ENCODE measurements at places on chromosomes 1 and 21.

GRCh38 chr1:157782931-157783330, 6.0 kb upstream of the FCRL2 start:
- no peak for DNase-seq

DNA sequence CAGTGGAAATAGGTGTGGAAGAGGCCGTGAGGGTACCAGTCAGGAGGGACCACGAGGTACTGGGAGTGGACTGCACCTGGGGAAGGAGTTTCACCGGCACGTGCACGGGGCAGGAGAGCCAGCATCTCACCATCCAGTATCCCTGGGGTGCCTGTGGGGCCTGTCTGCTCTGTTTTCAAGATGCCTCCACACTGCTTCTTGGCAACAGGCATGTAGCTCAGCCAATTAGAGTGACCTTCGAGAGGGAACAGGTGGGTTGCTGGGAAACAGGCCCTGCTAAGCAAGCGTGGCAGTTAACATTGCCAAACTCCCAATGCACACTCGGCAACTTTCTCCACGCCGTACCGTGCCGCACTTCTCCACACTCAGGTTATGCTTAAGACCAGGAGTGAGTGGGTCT, 17.7 kb downstream of the KCNC4 start:
- DNase-seq: no peak

GRCh38 chr1:204524986-204525385, 8.8 kb downstream of the MDM4 start:
- no peak for DNase-seq

GRCh38 chr1:229111703-229112319, 159.1 kb upstream of the RAB4A start:
- no peak for DNase-seq

DNA sequence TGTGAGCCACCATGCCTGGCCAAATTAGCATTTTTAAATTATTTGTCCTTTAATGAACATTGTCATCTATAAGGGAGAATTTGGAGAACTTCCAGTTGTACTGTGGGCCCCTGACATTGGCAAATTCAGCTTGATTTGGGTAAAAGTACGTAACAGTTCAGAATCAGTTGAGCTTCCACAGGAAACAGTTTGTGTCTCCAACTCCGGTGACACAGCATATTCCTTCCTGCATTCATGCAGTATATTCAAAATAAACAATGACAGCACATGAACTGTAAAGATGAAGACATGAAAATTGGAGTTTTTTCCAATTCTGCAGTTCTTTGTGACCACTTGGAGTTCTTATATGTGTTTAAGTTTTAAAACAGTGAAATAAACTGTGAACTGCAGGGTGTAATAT, 28.2 kb downstream of the RNF220 start:
- DNase-seq: no peak

DNA sequence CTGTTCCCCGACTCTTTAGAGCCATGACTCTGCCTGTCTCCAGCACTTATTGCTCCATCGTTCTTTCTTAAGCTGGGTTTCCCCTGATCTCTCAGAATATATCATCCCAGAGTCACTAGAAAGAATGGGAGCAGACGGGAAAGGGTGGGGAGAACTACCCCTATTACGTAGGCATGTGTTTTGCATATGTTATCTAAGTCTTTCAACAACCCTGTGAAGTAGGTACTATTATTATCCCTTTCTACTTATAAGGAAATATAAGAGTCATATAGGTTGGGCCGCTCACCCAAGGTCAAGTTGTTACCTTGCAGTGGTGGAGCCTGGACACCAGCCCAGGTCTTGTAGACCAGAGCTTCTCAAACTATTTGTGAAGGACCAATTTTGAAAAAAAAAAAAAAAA, 38.7 kb downstream of the ELF3 start:
- DNase-seq: no peak

GRCh38 chr1:60149251-60149650, 75.7 kb upstream of the C1orf87 start:
- no peak for DNase-seq

GRCh38 chr1:185170291-185170848, 13.4 kb downstream of the SWT1 start:
- peak; percentile 16 for DNase-seq

- DNase-seq: no peak
Measured at GRCh38 chr1:52358851-52359497, 7.0 kb downstream of the CC2D1B start.

DNA sequence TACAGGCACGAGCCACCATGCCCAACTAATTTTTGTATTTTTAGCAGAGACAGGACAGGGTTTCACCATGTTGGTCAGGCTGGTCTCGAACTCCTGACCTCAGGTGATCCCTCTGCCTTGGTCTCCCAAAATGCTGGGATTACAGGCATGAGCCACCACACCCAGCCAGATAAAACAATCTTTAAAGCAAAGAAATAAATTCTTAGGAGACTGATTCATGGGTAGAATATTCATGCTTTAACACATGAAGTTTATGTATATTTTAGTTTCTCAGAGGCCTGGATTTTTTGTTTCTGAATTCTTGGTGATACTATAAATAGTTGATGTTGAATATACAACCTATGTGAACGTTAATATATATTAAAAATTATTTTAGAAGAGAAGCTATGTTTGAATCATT, 127.4 kb upstream of the KIAA1614 start:
- no peak for DNase-seq

- no peak for DNase-seq
Measured at GRCh38 chr1:12607263-12607662, 10.7 kb downstream of the DHRS3 start.

GRCh38 chr1:31934706-31935629, 3.2 kb downstream of the PTP4A2 start:
- DNase-seq: no peak

- no peak for DNase-seq
Measured at GRCh38 chr1:182972829-182973228, 19.9 kb upstream of the SHCBP1L start.

GRCh38 chr1:203407296-203407695, 56.4 kb upstream of the FMOD start:
- DNase-seq: no peak

DNA sequence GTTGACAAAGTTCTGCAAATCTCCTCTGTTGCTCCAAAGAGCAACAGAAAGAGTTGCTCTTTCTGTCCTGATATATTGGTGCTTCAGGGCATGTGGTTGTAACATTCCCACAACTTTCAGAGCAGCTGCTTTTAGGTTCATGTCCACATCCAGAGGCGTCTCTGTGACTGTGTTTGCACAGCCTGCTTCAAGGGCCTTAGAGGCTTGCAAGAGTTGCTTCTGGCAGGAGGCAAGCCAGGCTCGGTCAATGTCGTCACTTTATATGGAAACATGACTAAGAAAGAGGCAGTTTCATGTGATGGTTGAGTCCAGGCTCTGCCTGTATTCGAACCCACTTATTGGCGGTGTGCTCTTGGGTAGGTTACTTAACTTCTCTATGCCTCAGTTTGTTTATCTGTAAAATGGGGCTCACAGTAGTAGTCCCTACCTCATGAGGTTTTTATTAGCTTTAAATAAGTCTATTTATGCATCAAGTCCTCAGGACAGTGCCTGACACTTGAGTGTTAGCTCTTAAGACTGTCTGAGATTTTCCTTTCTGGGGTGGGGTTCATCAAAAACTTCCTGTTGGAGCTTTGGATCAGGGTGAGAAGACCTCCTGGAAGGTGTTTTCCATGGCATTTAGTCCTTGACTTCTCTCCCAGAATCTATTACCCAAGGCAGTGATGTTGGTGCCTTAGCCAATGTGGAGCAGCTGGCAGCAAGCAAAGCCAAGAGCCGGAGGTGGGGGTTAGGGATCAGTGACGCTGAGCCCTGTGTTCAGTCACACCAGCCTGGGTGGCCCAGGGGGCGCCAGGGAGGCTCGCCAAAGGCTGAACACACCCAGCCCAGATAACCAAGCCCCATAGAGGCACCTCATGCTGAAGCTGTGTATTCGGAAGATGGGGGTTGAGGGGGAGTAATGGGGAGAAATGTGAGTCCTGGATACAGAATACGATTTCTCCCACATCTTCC, 18.9 kb downstream of the LHX4 start:
- DNase-seq: no peak

DNA sequence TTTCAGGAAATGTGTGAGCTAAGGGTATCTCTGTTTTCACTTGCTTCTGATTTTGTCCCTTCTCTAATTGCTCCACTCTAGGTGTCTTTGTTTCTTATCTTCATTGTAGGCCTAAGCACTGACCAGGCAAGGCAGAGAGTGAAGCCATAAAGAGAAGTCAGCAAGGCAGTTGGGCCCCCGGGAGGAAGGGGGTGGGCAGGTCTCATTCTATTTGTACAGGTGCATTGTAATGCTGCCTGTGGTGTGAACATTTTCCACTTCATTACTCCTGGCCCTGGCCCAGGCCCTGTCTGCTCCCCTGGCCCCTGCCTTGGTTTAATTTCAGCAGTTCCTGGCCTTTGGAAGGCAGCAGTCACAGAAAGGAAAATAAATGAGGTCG, 86.4 kb upstream of the JUN start:
- DNase-seq: no peak

- DNase-seq: no peak
Measured at GRCh38 chr1:87295445-87296110, 33.1 kb upstream of the LMO4 start.

- no peak for DNase-seq
Measured at GRCh38 chr1:31568895-31569595, 7.3 kb upstream of the TINAGL1 start.

GRCh38 chr1:214120191-214120590, 132.4 kb downstream of the PROX1 start:
- DNase-seq: no peak

DNA sequence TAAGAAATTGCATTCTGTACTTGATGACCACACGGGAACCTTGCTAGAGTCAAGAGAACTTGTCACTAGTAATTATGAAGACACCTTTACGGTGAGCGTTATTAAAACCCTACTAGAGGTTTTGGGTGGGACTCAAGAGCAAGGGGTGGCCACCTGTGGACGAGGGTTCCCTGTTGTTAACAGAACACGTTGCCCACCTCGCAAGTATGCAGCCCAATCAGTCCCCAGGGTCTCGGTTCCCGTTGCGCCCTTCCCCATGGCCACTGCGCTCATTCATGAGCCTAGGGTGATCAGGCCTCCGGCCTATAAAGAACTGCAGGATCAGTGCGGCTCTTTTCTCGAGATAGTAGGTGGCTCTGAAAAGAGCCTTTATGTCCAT, 30.2 kb upstream of the RNF187 start:
- no peak for DNase-seq

DNA sequence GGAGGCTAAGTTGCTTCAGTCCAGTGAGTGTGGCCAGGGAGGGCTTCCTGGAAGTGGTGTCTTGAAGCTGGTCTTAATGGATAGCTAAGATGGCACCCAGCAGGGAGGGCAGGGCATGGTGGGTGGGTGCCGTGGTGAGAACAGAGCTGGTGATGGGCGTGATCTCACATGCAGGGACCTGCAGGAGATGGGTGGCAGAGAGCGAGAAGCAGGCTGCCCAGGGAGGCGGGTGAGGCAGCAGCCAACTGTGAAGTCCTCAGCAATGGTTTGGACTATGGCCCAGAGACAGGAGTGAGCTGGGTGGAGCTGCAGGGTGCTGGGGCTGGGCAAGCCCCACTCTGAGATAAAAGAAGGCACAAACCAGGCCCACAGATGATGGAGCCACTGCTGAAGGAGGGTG, 50.7 kb downstream of the UMODL1 start:
- no peak for DNase-seq

- DNase-seq: no peak
Measured at GRCh38 chr1:88612292-88612691, 71.8 kb upstream of the PKN2 start.

- DNase-seq: no peak
Measured at GRCh38 chr21:36735201-36735515, 36.2 kb downstream of the SIM2 start.

DNA sequence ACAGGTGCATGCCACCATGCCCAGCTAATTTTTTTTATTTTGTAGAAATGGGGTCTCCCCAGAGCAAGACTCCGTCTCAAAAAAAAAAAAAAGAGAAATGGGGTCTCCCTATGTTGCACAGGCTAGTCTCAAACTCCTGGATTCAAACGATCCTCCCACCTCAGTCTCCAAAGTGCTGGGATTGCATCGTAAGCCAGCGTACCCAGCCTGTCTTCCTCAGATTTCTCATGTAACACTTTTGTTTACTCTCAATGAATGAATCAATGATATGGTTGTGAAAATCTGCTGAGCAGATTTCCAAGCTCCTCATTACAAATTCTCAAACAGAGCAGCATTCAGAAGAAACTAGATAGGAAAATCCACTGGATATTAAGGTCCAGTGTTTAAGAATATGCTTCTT, 6.6 kb downstream of the CMPK1 start:
- DNase-seq: no peak

GRCh38 chr1:161481624-161482392, 23.4 kb upstream of the FCGR2A start:
- no peak for DNase-seq

- no peak for DNase-seq
Measured at GRCh38 chr1:247843411-247843810, 1.7 kb upstream of the OR11L1 start.

DNA sequence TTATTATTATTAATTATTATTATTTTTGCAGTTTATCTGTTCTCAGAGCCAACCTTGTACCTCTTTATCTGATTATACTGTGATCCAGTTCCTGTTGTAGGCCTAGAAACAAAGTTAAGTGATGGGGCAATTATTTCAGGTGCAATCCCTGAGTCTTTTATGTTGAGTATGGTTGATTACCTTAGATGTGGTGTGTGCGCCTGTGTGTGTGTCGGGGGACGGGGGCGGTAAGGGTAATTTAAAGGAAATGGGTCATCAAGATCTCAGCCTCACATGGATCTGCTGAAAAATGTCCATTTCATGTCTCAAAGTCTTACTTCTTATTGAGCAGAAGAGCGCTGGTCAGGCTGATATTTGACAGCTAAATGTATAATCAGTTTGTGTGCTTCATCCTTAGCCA, 7.8 kb upstream of the OR10T2 start:
- DNase-seq: no peak

GRCh38 chr1:164433818-164434170, 125.2 kb upstream of the PBX1 start:
- no peak for DNase-seq

- no peak for DNase-seq
Measured at GRCh38 chr1:3463408-3463863, 9.0 kb downstream of the ARHGEF16 start.

DNA sequence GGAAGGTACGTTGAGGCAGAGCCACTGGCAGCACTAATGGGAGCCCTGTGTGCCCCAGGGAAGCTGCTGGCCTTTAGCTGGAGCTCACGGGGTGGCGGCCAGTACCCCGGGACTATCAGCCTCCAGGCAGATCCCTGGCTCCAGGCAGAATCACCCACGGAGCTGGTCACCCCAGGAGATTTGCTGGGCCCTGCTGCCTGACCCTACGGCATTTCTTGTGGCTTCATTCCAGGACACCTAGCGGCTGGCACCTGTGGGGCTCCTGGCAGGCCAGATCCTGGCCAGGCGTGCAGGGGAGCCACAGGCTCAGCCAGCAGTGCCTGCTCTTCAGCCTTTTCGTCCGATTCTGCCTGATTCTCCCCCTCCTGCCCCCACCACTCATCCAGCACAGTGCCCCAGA, 7.1 kb downstream of the PADI1 start:
- DNase-seq: no peak

All from T-helper 17 cell (primary cell).